ENCODE measurements at places on chromosomes 2 and 18.

DNA sequence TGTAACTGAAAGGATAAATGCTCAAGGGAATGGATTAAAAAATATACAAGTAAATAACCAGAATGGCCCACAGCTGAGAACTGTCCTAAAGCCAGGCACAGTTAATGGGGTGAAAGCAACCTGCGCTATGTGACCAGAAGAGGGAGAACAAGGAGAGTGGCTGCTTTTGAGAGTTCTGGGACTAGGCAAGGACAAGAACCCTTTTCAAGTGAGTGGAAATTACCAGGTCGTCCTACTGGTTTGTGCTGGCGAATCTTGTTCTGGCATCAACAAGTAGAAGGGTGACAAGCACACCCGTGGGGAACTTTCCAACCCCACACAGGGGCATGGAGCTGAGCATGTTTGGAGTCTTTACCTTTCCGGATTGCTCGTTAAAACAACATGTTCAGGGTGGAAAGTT, 82.8 kb downstream of the TMEM17 start:
- no peak for DNase-seq

- DNase-seq = no peak
These were observed 1.7 kb downstream of the ARHGAP28 start for GRCh38 chr18:6731222-6731596.

DNA sequence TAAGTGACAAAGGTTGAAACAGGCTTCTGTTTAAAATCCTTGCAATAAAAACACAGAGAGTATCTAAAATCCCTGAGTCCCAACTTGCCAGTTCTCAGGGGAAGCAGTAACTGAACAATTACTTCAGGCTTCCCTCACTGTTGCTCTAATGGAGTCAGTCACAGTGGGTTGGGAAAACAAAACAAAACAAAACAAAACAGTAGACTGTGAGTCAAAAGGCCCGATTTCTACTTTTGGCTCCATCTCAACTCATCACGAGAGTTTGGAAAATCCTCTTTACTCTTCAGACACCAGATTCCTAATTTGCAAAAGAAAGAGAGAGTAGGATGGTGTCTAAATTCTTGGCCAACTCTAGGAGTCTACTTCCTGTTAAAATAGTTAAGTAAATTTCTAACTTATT, 1.1 kb downstream of the FSHR start:
- no peak for DNase-seq

- DNase-seq = peak; percentile 52
These were observed 54.3 kb downstream of the RAB10 start for GRCh38 chr2:26088038-26088643.

DNA sequence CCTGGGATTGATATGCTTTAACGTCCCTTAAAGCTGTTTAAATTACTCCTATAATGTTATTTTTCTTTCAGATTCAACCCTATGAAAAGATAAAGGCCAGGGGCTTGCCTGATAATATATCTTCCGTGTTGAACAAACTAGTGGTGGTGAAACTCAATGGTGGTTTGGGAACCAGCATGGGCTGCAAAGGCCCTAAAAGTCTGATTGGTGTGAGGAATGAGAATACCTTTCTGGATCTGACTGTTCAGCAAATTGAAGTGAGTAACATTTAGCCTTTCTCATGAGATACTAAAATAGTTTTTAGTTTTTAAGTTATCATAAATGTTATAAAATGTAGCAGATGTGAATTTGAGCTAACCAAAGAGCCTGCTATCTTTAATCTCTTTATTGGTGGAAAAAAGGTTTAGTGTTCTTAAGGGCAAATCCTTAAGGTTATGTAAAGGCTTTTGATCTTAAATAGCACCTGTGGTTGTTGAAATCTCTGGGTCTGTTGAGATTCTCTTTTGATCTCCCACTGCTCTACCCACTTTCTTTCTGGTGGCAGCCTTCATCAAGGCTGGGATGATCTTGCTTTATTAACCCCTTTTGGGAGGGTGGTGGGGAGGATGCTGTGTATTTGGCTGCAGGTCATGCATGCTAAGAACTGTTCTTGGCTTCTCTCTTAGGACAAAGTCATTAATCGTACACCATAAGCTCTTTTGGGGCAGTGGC, 40.9 kb downstream of the UGP2 start:
- no peak for DNase-seq
